NCI-H446 treated with DMSO at 0.1 percent for 48 hours (cell line): ENCODE measurements at places on chromosomes 1 and 21.
A peak's percentile ranks its signal among the peaks of the same experiment; 100 is the strongest.

- DNase-seq = peak; percentile 55
Observed at GRCh38 chr1:176843352-176844297, 320.9 kb downstream of the ASTN1 start.

DNA sequence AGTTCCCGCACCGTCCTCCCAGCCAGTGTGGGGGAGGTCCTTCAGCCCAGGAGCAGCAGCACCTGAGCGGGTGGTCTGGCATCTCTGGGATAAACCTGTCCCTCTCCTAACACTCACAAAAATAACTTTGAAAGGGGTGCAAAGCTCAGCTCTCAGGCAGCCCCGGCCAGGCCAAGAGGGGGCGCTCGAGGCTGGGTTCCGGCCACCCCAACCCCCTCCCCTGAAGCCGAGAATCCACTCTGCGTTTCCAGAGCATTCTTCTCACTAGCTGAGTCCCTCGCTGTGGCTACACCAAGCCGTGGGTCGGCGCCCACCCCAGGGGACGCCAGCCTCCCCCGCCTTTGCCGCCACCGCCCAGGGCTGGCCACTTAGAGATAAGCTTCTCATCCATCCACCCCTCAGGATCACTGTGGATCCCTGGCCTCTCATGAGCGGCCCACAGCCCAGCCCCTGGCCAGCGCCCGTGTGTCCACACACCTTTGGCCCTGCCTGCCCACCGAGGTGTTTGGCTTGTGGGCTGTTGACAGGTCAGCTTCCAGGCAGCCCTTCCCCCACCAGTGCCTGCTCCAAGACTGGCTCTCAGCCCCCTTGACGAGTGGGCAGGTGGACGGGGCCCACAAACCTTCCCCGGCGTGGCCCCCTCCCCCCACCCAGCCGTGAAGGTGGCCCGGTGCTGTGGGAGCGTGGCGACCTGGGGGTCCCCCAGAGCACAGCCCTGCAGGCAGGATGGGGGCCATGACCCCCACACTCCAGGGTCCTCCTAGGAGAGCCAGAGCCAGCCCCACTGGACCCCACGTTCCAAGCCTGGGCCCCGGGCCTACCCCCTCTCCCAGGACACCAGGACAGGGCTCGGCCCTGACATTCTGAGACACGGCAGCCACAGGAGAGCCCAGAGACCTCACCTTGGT is 1.9 kb downstream of the FTCD start:
- no peak for DNase-seq

GRCh38 chr1:206514813-206515387 is 7.6 kb downstream of the RASSF5 start:
- DNase-seq = peak; percentile 24

- DNase-seq = no peak
Observed at GRCh38 chr1:167650269-167651160, 20.5 kb downstream of the RCSD1 start.

GRCh38 chr1:19698181-19698580 is 33.5 kb downstream of the HTR6 start:
- no peak for DNase-seq

GRCh38 chr1:80776266-80776665 is 1024.5 kb upstream of the ADGRL2 start:
- DNase-seq = no peak

GRCh38 chr1:107593501-107594209 is 371.3 kb downstream of the VAV3 start:
- DNase-seq = no peak

- DNase-seq = no peak
Observed at GRCh38 chr21:42421018-42421793, 17.5 kb downstream of the UBASH3A start.

GRCh38 chr1:245797592-245798348 is 643.0 kb downstream of the KIF26B start:
- DNase-seq = no peak

GRCh38 chr1:59732214-59732955 is 82.4 kb upstream of the HOOK1 start:
- DNase-seq = no peak

- DNase-seq = no peak
Observed at GRCh38 chr1:181087400-181087901, 1.0 kb upstream of the IER5 start.

- no peak for DNase-seq
Observed at GRCh38 chr1:56817716-56818463, 1.3 kb downstream of the FYB2 start.

DNA sequence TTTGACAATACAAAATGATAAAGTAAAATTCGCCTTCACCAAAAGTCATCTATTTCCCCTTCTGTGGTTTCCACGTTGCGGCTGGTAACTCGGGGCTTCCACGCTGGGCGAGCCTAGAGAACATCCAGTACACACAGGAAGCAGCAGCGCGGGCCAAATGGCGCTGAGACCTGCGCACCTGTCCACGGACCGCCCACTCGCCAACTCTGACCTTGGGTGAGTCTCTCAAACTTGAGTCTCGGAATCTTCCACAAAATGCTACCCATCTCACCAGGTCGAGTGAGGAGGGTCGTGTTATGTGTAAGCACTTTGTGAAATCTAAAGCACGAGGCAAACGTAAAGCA is 820 bp upstream of the TTF2 start:
- DNase-seq = no peak

DNA sequence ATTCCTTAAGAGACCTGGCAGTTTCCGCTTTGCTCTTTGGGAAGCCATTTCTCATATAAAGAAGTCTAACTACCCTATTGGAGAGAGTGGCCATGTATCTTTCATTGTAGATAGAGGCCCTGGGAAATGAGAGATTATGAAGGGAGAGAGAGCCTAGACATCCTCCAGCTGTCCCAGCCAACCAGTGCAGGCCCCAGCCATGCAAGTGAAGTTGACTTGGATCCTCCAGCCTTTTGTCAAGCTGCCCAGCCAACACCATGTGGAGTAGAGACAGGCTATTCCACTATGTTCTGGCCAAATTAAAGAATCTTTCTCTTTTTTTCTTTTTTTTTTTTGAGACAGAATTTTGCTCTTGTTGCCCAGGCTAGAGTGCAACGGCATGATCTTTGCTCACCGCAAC is 7.1 kb upstream of the ANP32E start:
- DNase-seq = no peak

- DNase-seq = no peak
Observed at GRCh38 chr1:213538251-213538650, 449.5 kb upstream of the PROX1 start.

DNA sequence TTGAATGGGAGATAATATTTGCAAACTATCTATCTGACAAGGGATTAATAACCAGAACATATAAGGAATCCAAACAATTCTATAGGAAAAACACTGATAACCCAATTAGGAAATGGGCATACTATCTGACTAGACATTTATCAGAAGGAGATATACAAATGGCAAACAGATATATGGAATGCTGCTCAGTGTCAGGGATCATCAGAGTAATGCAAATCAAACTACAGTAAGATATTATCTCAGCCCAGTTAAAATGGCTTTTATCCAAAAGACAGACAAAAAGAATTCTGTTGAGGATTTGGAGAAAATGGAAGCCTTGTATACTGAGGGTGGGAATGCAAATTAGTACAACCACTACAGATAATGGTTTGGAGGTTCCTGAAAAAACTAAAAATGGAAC is 758.0 kb upstream of the B3GALT2 start:
- DNase-seq = no peak

DNA sequence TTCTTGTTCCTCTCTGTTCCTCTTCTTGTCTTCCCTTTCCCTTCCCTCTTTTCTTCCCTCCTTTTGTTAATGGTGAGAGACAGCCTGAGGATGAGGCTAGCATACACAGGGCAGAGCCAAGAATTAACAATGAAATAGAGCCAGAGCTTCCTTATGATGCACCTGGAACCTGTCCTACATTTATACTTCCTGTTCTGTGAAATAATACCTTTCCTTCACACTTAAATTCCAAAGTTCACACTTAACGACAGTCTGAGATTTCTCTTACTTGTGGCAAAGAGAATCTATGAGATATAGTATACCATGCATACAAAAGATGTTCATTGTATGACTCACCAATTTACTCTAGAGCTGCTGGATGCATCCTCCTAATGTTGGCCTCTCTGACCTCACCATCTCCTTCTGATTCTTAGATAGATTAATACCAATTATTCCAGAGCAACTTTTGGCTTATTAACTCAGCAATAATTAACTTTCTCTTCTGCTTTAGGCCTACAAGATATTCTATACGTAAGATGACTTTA is 30.8 kb upstream of the TSNAX start:
- DNase-seq = no peak

DNA sequence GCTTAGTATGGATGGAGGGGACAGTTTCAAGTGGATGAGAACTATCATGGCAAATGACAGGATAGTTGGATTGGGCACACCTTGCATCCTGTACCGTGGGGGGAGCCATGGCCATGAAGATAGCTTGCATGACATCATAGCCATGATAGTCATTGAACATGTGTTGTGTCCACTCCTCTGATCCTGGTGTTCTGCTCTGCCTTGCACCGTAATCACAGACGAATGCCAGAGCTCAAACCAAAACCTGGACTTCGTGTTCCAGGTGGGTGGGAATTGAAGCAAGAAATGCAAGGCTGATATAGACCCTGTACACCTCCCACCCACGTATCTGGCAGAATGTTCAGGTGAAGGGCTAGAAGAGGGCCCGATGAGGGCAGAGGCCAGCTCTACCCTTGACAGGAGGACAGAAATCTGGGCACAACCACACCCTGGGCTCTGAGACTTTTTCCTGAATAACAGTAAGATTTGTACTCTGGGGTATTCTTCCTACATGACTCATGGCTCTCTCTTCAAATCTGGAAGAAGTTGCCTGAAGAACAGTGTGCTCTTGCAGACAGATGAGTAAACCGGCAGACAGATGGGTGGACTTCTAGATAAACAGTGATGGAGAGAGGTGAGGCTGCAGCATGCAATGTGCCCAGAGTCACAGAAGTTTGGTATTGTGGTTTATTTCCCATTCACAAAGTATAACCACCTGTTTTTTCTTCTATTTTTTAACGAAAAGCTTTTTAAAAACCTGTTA is 45.0 kb downstream of the KCNJ6 start:
- DNase-seq = peak; percentile 58

GRCh38 chr1:1345384-1345783 is 3.8 kb downstream of the DVL1 start:
- DNase-seq = no peak

GRCh38 chr1:222787729-222788128 is 27.1 kb upstream of the DISP1 start:
- no peak for DNase-seq

GRCh38 chr1:15248216-15248615 is 1.2 kb downstream of the FHAD1 start:
- no peak for DNase-seq

DNA sequence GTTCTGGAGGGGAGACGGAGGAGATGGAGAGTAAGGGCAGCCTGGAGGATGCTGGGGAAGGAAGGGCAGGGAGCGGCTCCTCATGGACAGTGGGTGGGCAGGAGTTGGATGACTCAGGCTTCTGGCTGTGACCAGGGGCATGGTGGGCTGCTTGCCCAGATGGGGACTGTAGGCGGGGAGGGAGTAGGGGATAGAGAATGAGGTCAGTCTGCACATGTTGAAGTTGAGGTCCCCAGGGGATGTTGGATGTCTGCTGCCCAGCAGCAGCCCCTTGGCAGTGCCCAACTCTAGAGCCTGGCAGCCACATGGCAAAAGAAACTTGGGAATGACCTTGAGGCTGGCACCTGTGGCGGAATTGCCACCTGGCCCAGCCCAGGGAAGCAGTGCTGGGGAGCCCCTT is 6.4 kb downstream of the SELENON start:
- DNase-seq = peak; percentile 49

DNA sequence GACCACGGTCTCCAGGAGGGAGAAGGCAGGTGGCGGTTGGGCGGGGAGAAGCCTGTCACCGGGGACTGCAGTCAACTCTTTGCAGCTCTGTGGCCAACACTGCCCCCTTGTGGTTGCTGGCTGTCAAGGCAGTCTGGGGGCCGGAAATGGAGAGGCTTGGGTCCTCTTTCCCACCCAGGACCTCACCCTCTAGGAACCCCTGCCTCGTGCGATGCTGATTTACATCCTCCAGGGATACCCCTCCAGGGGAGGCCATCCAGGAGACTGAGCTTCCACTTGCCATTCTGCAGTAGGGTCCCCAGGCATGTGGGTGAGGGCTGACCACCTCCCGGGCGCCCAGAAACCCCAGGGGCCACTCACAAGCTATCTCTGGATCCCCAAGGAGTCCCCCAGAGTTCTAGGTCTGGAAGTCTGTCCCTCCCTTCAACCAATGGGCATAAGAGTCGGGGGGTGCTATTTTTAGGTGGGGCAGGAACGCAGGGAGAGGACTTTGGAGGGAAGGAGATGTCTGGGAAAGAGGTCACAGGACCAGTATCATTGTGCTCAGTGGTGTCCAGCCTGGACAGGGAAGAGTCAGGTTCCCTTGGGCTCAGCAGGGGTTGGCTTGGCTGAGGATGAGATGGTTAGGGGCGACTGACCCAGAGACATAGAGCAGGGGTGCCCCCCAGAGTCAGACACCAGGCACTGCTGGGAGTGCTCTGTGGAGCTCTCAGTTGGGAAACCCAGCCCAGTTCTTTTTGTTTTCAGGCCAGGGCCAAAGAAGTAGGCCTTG is 7.1 kb upstream of the GPR61 start:
- peak; percentile 50 for DNase-seq

DNA sequence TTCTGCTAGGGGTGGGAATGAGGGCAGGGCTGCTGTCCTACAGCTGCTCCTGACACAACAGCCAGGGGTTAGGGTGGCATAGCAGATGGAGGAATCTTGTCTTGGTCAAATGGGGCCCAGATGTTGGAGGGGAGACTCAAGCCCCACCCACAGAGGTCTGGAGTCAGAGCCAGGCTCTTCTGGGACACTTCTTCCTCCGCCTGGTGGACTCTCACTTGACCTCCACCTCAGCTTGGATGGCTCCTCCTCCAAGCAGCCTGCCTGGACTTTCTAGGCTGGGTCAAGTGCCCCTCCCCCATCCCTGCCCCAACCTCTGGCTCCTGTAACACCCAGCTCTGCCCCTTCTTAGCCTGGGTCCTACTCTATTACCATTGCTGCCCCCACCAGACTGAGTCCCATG is 35.5 kb downstream of the EPHA2 start:
- no peak for DNase-seq

DNA sequence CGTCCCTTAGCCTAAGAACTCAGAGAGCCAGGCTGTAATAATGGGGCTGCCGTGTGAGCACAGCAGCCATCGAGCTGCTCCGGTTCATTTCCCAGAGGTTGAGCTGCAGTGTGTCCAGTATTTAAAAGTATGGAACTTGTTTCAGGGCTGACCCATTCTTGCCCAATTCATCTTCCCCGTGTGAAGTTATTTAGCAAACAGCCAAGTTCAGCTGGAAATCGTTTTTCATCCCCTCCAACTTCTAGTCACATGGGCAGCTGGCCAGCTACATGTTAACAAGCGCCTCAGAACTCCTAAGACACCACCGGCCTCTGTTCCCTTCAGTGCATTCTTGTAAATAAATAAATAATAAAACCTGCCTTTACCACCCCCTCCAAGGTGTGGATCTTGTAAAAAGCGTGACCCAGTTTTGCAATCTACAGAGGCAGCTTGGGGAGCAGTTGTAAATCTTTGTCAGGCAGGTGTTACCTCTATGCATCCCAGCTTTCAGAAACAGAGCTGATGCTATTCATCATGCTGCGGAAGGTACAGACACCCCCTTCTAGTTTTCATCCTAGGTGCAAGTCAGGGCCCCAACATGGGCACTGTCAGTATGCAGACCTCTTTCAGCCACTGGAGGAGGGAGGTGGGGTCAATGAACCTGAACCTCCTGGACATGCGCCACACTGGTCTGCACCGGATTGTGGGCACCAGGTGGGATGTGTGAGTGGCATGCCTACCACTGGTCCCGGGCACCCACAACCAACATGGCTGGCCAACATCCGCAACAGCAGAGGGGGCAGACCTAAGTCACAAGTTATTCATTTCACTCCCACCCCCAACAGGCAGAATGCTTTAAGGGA is 18.7 kb upstream of the KNCN start:
- no peak for DNase-seq
